ENCODE measurements at places on chromosomes 4 and X.

- DNase-seq, result no peak
These were observed 154.7 kb downstream of the GATB start for GRCh38 chr4:151606061-151606460.

DNA sequence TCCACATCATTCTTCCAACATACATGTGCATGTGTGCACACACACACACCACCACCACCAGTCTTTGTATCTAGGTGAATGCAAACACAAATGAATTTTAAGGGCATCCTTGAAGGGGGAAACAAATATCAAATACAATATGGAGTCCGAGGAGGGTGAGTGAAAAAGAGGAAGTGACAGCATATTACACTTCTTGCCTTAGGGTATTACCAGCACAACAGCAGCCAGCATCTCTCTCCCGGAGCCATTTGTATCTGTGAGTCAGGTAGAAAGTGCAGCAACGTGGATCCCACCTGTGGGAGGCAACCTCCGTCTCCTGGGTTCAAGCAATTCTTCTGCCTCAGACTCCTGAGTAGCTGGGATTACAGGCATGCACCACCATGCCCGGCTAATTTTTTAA, 483.2 kb downstream of the SMARCA1 start:
- no peak for DNase-seq

- no peak for DNase-seq
These were observed 124.7 kb downstream of the CAMK2D start for GRCh38 chr4:113636877-113637276.

DNA sequence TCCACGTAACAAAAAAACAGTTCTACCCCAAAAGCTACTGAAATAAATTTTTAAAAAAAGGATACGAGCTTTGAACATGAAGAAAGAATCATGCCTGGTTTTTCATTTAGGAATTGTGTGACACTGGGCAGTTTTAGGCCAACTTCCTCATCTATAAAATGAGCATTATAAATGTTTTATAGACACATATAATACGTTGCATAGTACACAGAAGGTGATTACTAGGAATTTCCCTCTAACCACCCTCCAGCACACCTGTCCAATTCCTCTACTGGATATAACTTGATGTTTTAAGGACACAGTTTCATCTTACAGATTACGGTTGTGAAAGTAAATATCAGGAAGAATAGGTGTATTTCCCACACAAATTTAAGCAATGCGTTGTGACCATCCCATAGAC, 85.5 kb upstream of the IQCM start:
- DNase-seq, result no peak

GRCh38 chrX:115949900-115950822, 220.4 kb upstream of the AGTR2 start:
- no peak for DNase-seq

DNA sequence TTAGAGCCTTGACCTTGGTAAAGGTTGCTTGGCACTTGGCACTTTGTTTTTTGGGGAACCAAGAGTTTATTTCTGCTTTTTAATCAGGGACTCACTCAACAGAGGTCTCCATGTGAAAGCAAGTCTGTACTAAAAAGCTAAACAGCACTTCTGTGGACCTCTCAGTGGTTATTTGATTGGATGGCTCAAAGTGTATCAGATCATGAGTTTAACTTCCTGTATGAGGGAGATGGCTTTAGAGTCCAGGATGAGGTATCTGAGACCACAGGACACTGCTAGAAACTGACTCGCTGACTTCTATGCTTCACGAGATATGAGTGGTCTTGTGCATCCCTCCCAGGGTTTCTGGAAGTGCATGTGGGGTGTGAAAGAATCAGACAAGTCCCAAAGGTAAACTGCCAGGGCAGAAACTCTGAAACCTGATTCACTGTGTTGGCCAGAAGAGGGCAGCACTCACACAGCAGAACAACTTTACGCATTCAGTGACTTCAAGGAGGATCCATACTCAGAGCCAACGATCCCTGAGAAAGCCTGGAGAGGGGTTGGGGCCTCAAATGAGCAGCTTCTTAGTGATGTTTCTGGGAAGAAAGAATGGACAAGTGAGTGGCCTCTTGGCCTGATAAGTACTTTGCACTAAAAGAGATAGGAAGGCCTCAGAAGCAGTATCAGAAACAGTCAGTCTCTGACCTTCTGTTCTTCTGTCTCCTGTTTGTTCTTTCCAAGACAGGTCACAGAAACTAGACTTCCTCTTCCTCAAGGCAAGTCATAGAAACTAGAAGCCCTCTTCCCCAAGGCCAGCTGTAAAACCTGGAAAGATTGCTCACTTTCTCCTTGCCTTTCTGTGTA, 220.3 kb upstream of the CXCL13 start:
- peak; percentile 35 for DNase-seq

DNA sequence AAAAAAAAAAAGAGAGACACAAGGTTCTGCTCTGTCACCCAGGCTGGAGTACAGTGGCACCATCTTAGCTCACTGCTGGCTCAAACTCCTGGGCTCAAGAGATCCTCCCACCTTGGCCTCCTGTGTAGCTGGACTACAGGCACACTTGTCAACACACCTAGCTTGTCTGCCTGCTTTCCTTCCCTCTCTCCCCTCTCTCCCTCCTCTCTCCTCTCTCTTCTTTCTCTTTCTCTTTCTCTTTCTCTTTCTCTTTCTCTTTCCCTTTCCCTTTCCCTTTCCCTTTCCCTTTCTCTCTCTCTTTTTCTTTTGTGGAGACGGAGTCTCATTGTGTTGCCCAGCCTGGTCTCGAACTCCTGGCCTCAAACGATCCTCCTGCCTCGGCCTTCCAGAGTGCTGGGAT, 132.1 kb downstream of the DIPK2B start:
- DNase-seq, result no peak

- no peak for DNase-seq
These were observed 13.3 kb upstream of the PJA1 start for GRCh38 chrX:69178592-69178991.

GRCh38 chr4:57020467-57021101, 41.9 kb downstream of the POLR2B start:
- no peak for DNase-seq

GRCh38 chr4:174358829-174359228, 75.1 kb downstream of the CEP44 start:
- no peak for DNase-seq

- DNase-seq, result no peak
These were observed 80.7 kb downstream of the SYNPO2 start for GRCh38 chr4:118969359-118969758.

DNA sequence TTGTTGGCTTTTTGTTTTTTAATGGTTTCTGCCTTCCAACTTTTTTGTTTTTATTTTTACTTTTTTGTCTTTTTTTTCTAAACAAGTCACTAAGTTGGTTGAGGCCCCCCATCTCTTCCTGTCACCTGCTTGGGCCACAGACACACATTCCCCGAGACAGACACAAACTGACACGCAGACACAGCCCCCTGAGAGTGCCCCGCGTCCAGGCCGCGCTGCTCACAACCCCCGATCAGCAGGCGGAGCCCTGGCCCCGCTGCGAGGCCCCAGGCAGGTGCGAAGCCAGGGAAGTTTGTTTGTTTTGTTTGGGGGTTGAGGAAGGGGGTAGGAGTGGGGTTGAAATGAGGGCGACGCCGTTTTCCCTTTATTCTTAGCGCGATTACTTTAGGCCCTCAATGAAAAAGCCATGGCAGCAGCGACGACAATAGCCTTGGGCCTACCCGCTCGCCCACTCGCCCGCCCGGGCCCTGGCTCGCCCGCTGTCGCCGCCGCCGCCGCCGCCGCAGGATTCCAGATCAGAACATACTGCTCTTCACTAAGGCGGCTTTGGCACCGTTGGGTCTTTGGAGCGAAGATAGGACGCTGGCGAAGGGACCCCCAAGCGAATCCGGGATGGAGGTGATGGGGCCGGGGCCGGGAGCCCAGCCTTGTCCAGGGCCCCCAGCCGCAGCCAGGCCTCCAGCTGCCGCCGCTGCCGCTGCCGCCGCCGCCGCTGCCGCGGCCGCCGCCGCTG, 3.1 kb downstream of the PHOX2B start:
- no peak for DNase-seq

DNA sequence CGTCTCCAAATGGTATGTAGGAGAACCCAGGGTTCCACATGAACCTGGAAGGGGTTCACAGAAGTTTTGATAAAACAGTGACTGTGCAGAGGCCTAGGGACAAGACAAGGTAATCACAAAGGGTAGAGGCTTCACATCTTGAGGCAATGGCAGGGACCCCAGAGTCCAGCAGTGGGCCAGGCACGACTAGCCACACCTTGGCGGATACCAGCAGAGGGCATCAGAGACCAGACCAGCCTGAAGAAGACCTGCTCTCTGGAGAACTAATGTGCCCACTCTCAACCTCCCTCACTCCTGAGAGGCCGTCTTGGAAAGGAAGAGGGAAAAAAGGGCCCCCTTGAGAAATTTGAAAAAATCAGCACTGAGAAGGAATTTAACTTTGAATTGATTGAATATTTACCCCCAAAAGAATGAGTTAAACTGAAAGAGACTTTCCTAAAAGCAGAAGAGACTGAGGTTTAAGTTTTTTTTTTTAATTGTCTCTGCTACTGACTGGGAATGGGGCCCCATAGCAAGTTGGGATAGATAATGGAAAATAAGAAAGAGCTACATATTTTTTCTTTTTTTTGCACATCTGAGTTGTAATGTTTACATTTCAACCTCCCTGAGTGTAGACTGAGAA, 243.8 kb upstream of the JADE1 start:
- no peak for DNase-seq

GRCh38 chrX:136390921-136391320, 90.2 kb downstream of the ADGRG4 start:
- no peak for DNase-seq

GRCh38 chr4:89535251-89535650, 227.7 kb upstream of the GPRIN3 start:
- no peak for DNase-seq

GRCh38 chr4:95546866-95547714, 1.7 kb downstream of the UNC5C start:
- DNase-seq, result no peak

- DNase-seq, result no peak
These were observed 117.5 kb downstream of the RAPGEF2 start for GRCh38 chr4:159220353-159220752.

DNA sequence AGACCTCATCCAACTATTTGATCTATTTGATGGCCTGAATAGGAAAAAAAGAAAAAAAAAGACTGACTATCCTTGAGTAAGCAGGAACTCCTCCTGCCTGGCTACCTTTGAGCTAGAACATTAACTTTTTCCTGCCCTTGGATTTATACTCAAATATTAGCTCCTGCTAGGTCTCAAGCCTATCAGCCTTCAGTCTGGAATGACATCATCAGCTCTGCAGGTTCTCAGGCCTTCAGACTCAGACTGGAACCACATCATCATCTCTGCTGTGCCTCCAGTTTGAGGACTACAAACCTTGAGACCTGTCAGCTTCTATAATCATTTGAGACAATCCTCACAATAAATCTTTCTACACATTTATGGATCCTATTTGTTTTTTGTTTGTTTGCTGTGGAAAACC, 754.0 kb upstream of the SLIT2 start:
- DNase-seq, result no peak

DNA sequence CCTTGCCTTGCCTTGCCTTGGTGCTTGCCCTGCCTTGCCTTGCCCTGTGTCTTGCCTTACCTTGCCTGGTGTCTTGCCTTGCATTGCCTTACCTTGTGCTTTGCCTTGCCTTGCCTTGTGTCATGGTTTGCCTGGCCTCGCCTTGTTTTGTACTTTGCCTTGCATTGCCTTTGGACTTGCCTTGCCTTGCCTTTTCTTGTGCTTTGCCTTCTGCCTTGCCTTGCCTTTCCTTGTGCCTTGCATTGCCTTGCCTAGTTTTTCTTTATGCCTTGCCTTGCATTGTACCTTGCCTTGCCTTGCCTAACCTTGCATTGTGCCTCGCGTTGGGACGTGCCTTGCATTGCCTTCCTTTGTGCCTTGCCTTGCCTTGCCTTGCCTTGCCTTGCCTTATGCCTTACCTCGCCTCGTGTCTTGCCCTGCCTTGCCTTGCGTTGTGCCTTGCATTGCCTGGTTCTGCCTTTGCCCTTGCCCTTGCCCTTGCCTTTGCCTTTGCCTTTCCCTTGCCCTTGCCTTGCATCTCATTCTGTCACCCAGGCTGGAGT, 82.8 kb downstream of the TAB3 start:
- no peak for DNase-seq

- no peak for DNase-seq
These were observed 98.2 kb upstream of the ARSJ start for GRCh38 chr4:114077610-114078009.

DNA sequence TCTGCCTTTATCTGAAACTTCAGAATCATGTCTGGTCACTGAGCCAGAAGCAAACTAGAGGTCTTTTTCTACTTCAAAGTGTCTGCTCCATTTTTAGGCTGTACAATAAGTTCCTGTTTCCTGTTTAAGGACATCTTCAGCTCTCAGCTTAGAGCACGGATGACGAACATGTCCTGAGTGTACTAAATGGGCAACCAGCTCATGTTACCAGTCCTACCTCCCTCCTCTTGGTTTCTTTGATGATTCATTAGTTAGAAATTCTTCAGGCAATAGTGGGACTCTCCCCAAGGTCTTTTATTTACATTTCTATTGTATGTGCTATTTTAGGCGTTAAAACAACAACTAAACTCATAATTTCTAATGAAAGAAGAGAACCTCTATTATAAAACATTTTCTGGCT, 58.0 kb downstream of the ENPEP start:
- DNase-seq, result no peak

GRCh38 chr4:7652906-7653305, 218.2 kb upstream of the PSAPL1 start:
- no peak for DNase-seq

DNA sequence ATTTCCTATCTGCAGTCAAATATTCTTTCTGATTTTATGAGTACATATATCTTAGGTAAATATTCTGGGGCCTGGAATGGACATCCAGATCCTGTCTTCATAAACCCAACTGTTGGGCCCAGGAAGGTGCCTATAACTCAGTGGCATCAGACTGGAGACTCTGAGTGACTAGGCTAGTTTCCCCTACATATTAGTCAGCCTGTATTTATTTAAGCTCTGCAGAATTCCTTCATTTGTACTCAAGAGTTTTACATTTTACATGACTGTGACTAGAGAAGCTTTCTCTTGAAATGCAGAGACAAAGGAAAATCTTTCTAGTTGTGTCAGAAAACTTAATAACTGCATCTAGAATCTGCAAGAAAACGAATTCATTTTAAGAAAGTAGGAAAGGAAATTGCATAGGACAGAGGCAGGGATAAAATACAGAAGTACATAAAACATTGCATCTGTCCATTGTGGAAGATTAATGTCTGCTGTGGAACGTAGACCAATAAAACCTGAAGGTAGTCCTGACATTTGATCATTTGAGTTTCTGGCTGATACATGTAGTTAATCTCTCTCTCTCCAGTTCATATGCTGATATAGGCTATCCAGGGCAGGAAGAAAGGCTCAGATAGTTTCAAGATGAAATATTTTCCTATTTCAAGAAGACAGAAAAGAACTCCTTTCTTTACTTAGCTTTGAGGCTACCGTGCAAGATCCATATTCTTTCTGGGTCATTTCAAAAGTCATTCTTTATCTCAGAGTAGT, 78.2 kb downstream of the OPHN1 start:
- no peak for DNase-seq

GRCh38 chr4:3709061-3709845, 56.9 kb upstream of the ADRA2C start:
- DNase-seq, result no peak

All from activated T-cell treated with anti-CD3 and anti-CD28 coated beads for 24 hours (primary cell).